AG20443 (cell line): ENCODE measurements at places on chromosomes 4 and X.

DNA sequence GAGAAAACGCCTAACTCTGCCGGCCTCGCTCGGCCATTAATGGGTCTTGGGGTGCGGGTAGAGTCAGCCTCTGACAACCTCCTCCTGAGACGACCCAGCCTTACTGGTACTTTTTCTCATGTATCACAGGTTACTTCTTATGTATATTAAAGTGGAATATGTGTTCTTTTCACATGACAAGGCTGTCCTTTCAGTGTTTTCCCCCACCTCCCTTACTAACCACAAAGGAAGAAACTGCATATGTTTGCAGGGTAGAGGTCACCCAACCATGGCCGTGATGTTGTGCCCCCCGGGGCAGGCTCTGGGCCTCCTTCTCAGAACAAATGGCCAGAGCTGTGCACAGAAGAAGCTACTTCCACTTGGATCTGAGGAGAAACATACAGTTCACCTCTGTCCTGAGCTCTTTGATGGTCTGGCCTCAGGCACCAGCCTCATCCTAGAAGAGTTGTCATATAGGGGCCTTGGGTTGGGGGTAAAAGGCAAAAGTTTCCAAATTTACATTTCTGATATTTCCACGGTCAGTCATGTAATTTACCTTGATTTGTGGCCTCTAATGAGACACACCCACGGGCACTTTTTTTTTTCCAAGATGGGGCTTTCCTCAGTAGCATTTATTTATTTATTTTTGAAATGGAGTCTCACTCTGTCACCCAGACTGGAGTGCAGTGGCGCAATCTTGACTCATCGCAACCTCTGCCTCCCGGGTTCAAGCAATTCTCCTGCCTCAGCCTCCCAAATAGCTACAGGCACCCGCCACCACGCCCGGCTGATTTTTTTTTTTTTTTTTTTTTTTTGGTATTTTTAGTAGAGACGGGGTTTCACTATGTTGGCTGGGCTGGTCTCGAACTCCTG is 1.9 kb downstream of the SOWAHD start:
- DNase-seq, result no peak

DNA sequence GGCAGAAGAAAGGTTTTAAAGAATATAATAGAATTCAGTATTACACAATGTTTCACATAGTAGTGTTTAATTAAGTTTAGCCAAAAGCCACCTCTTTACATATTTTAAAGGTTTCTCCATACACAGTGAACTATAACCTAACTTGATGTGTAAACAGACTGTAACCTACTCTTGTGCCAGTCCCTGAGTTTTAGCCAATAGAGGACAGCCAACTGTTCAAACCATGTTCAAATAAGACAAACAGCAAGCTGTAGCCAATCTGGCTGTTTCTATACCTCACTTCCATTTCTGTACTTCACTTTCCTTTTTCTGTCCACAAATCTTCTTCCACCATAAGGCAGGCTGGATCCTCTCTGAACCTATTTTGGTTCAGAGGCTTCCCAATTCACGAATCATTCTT is 65.2 kb downstream of the TEX13C start:
- no peak for DNase-seq

DNA sequence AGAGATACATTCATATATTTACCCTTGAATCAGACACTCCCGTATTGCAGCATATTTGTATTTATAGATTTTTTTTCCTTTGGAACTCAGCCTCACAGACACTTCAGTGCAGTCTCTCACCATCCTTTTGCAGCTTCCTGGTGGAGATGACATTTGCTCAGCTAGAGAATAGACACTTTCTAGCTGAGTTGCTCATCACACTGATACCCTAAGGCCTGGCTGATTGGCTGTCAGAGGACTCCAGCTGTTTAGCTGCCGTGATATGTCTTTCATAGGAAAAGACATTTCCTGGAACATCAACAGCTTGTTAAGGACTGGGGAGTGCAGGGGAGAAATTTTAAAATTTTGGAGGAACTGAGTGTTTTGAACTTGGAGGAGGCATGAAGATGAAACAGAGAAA is 429.6 kb downstream of the SMARCA1 start:
- no peak for DNase-seq

GRCh38 chr4:123587983-123588494 is 191.4 kb downstream of the SPRY1 start:
- DNase-seq, result peak; percentile 74

GRCh38 chr4:101315041-101315440 is 32.3 kb downstream of the PPP3CA start:
- DNase-seq, result no peak

DNA sequence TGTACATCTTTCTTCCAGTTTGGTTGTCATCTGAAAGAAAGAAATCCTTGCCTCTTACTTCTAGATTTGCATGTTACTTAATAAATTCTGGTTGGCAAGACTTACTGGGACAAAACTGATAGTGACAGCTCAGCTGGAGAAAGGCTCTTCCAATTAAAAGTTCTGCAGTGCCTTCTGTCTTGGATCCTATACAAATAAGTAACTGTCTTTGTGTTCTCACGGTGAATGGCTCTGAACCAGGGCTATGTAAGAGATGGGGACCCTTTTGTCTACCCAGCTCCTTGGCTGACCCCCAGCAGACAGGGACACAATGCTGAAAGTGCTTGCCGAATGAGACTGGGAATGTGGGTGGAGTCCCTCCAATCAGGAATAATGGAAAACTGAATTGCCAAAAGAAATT is 89.5 kb downstream of the AASDH start:
- DNase-seq, result no peak

GRCh38 chr4:76726631-76727030 is 171.3 kb downstream of the SOWAHB start:
- DNase-seq, result no peak

DNA sequence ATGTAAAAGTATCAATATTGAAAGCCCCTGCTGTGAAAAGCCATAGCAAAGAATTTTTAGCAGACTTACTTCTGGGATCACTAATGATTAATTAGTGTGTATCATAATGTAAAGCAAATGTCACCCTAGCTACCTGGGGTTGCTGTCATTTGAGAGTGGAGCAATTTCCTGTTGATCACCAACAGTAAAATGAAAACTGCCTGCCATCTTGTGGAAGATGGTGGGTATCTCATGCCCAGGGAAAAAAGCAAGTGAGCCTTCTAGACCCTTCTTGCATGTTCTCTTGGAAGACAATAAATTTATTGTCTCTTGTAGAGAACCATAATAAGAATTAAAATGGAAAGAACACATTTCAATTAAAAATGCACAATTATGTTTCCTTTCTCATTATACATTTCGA is 360.2 kb downstream of the ZIC3 start:
- no peak for DNase-seq

- no peak for DNase-seq
Observed at GRCh38 chr4:47744253-47744652, 93.6 kb downstream of the CORIN start.

DNA sequence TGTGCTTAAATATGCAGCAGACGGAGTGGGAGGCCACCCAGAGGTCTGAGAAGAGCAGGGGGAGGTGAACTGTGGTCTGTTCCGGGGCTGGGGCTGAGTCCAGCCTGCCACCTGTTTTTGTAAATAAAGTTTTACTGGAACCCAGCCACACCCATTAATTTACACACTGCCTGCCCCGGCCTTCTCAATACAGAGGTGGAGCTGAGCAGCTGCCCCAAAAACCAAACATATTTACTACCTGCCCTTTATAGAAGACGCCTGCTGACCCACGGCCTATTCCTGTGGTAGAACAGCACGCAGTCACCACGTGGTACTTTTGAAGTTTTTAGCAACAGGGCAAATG is 45.9 kb downstream of the FGFRL1 start:
- no peak for DNase-seq
